ENCODE measurements at places on chromosomes 5 and 9. TPM values are rescaled to one million over a fixed set of nuclear protein-coding genes. Genes with fewer than 3 reads are reported as not detected.

GRCh38 chr9:14058325-14058688 lies 255.6 kb downstream of the NFIB start:
- DNase-seq, result no peak

GRCh38 chr5:17190242-17190778 lies 27.1 kb upstream of the BASP1 start:
- DNase-seq, result peak; percentile 71

The NXNL2 gene
- 3.1 TPM for total RNA-seq

The TSLP gene
- total RNA-seq, result not detected

The C9orf85 gene
- 12.1 TPM for total RNA-seq

The ADCY2 gene
- total RNA-seq, result not detected

Measured in GM23248 (cell line).